Activated CD4-positive, alpha-beta T cell treated with anti-CD3 and anti-CD28 coated beads, Interleukin-2, amount 50 U/mL, for 4 hours (primary cell): ENCODE measurements at places on chromosomes 5 and 9.

DNA sequence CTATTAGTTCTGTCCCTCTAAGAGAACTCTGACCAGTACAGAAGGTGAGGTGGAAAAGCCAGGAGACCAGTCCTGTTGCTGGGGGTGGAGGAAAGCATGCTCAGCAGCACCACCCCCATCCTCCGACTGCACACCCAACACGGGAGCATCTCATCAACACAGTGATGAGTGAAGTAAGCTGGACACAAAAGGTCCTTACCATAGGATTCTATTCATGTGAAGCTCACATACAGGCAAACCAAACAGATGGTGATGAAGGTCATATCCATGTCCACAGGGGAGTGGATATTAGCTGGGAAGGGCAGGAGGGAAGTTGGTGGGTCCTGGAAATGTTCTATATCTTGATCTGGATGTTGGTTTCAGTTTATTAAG, 14.8 kb upstream of the MARCHF6 start:
- DNase-seq: no peak

- DNase-seq: no peak
These were observed 242.9 kb downstream of the EBF1 start for GRCh38 chr5:158856794-158857193.

- no peak for DNase-seq
These were observed 628.0 kb upstream of the ADAMTS16 start for GRCh38 chr5:4511996-4512656.

DNA sequence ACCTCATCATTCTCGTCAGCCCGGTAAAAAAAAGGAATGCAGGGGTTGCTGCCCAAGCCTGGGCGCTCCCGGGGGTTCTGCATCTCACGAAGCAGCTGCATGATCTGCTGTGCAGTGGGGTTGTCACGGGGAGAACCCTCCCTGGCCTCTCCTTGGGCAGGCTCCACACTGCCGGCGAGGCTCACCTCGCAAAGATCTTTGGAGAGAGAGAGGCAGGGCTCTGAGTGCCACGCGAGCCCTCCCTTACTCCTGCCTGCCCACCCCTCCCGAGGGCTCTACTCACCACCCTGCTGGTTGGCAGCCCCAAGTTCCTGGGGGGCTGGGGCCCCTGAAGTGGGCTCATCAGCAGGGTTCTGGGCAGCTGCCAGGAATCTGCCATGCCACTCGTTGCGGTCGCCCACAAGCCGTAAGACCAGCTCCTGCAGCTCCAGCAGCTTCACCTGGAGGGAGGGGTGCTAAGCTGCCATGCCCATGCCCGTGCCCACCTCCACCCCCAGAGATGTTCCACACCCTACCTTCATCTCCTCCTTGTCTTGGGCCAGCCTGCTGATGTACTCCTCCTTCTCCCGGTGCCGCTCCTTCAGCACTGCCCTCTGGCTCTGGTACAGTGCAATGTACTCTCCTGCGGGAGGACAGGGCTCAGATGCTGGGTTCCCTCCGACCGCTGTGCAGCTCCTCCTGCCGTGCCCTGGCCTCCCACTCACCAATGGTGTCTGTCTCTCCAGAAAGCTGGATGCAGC, 18.6 kb downstream of the GOLGA2 start:
- DNase-seq: no peak

GRCh38 chr5:137199201-137199600, 299.9 kb downstream of the SPOCK1 start:
- DNase-seq: no peak

DNA sequence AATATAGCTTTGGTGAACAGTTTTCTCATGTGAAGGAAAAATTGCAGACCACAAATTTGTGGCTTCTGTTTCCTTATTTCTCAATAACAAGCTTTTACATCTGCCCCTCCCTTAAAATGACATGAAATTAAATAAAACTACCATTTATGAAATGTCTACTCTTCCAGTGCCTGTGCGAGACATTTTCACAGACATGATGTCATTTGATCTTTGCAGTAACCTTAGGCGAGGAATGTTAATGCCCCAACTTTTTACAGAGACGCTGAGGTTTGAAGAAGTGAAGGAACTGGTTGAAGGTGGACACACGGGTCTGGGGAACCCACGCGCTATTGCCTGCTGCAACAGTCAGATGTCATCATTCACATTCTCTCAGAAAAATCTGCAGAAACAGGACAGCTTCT, 61.5 kb downstream of the OSTF1 start:
- DNase-seq: no peak

DNA sequence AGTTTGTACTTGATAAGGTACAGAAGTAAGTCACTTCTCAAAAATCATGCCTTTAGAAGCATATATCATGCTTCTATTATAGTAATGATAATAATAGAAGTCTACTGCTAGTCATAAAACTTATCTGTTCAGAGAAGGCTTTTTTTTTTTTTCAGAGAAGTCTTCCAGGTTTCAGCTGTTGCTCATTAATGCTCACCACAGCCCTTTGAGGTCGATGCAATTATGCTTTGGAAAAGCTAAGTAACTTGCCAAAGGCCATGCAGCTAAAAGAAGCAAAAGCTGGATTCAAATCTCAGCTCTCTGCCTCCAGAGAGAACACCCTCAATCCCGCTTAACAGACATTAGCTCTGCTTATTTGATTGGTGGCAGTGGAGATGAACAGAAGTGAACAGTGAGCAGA, 150.8 kb downstream of the DOCK8 start:
- DNase-seq: no peak

DNA sequence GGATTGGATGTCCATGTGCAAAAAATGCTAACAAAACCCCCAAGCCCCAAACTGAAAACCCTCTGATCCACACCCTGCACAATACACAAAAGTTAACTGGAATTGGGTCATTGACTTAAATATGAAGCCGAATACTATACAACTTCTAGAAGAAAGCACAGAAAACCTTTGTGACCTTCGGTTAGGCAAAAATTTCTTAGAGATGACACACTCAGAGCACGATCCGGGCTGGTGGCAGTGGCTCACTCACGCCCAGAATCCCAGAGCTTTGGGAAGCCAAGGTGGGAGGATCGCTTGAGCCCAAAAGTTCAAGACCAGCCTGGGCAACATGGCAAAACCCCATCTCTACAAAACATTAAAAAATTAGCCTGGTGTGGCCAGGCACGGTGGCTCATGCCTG, 1.8 kb upstream of the DIPK1B start:
- no peak for DNase-seq

GRCh38 chr5:179816401-179816795, 4.3 kb upstream of the SQSTM1 start:
- DNase-seq: no peak

GRCh38 chr9:122821278-122821943, 7.0 kb downstream of the PDCL start:
- no peak for DNase-seq

DNA sequence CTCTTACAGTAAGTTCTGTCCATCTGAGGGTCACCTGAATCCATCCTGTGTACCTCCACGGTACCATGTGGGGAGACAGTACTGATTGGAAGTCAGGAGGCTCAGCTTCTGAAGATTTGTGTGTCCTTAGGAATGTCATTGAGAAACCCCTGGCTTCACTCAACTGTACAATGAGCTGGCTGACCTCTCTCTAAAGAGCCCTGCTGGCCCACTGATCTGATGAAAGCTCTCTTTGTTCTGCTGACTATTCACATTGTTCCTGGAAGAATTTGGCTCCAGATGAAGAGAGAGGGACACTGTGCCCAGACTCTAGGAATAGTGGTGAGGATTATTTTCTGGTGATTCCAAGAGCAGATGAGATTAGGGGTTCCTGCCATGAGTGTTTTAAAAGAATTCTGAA, 141.2 kb downstream of the LURAP1L start:
- DNase-seq: no peak

DNA sequence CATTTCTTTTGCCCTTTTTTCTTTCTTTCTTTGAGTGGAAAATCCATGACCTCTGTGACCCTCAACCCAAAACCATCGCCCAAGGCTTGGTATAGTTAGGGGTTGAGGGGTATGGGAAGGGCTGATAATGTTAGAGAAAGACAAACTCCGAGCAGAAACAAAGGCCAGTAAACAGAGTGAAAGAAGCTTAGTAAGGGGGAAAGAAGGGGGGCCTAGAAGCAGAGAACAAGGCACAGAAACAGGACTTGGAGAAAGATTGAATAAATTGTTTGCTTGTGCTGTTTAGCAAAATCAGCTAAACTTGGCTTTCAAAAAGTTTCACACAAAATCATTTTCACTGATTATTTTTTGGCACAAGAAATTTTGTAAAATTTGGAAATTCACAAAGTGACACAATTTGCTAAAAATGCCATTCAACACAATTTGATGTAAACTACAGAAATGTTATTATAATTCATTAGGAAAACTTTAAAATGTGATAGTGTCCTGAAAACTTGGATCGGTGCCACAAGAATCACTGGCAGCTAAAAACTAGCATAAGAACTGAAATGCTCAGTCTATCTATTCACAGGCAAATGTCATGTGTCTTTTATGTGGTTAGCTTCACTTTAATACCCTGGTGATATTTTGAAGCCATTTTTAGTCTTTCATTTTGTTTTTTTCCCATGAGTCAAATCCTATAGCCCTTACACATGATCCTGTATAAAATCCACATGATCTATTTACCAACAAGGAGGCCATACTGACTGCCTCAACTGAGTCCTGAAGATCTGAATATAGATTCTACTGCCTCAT, 276.4 kb downstream of the NR2F1-AS1 start:
- DNase-seq: no peak

GRCh38 chr9:116002181-116002580, 151.4 kb upstream of the PAPPA start:
- no peak for DNase-seq

DNA sequence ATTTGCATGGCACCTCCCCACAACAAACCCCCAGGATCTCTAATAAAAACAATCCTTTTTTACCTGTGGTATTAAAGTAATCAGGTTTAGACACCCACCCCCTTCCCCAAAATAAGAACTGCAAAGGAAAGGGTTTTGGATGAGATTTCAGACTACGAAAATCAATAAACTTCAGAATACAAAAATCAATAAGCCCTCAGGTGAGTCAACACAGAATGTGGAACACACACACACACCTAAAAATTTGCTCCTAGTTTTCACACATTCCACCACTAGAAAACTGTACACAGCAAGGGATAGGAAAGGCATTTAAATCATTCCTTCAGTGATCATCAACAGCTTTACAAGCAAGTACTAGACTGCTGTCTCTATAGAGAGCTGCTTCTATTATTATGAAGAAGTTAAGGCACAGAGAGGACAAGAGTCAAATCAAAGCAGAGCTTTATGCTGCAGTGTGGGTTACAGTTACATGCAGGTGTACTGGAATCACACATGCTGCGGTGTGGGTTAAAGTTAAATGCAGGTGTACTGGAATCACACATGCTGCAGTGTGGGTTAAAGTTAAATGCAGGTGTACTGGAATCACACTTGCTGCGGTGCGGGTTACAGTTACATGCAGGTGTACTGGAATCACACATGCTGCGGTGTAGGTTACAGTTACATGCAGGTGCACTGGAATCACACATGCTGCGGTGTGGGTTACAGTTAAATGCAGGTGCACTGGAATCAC, 36.3 kb downstream of the PFDN1 start:
- DNase-seq: no peak

DNA sequence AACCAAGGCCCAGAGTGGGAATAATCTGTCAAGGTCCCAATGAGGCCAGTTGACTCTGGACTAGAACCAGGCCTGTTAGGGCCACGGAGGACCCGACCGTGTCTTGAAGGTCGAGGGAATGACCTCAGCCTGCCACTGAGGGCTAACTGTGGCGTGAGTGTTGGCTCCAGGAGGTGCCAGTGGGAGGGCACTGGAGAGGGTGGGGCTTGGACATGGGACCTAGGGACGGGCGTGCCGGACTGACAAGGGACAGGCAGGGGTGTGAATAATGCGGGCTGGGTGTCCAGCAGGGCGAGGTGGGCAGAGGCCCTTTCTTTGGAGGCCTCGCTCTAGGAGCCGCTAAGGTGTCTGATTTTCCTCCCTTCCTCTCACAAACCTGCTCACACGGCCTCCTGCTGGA, 7.5 kb downstream of the ADAMTSL2 start:
- no peak for DNase-seq

DNA sequence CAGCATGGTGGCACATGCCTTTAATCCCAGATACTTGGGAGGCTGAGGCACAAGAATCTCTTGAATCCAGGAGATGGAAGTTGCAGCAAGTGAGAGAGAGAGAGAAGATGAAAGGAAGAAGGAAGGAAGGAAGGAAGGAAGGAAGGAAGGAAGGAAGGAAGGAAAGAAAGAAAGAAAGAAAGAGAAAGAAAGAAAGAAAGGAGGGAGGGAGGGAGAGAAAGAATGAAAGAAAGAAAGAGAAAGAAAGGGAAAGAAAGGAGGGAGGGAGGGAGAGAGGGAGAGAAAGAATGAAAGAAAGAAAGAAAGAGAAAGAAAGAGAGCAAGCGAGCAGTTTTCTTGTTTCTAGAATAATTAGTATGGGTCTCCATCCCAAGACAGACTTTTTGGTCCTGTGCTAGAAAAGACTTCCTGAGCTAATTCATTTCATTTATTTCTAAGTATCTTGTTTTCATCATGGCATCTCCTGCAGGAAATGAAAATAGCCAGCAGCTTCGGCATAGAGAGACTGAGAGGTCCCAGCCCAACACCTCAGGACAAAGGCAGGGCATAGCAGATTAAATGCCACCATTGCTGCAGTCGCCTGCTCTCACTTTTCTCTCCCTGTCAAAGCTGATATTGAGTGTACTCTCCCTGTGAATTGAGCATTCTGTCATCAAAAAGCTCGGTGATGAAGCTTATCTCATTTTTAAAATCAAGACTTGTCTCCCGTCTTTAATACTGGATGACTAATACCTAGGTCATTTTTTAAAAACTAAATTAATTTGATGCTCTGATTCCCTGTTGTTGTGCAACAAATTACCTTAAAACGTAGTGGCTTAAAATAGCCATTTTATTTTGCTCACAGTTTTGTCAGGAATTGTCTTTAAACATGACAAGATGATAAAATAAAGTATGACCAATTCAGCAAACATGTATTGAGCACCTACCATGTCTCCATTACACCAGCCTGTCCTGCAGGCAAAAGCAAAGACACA, 91.8 kb upstream of the ADRA1B start:
- no peak for DNase-seq

GRCh38 chr5:129747572-129748407, at the start of gene MINAR2:
Gene MINAR2 (plus strand): TSS chr5:129748094. CDS start chr5:129748191, 97 bp downstream.
- DNase-seq: no peak

DNA sequence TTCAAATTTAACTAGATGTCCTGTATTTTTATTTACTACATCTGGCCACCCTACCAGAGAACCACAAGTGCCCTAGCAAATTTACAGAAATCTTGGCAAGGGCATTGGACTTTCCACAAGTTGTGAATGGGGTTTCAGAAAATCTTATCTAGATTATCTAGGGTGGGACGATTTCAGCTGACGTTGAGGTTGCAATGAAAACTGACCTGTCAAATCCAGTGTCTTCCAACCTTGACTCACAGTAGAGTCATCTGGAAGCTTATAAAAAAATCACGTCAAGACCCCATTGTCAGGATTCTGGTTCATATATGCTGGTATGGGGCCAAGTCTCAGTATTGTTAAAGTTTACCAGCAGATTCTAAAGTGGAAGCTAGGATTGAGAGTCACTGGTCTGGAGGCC, 109.6 kb upstream of the ACTBL2 start:
- no peak for DNase-seq

- no peak for DNase-seq
These were observed 10.5 kb downstream of the RAD23B start for GRCh38 chr9:107293543-107294085.

GRCh38 chr9:129559506-129559881, 61.4 kb downstream of the C9orf50 start:
- no peak for DNase-seq

- no peak for DNase-seq
These were observed 305.0 kb downstream of the MRPS30 start for GRCh38 chr5:45113726-45114125.

- DNase-seq: no peak
These were observed 21.7 kb downstream of the CDH10 start for GRCh38 chr5:24623031-24623430.

GRCh38 chr5:116911074-116911473, 336.5 kb upstream of the SEMA6A start:
- DNase-seq: no peak

- DNase-seq: no peak
These were observed 53.9 kb upstream of the RIC1 start for GRCh38 chr9:5575000-5575399.
